Activated CD4-positive, alpha-beta T cell treated with anti-CD3 and anti-CD28 coated beads, Interleukin-2, amount 50 U/mL, for 24 hours (primary cell): ENCODE measurements at places on chromosomes 7 and 10.

- DNase-seq, result no peak
Measured at GRCh38 chr10:33113466-33113865, 155.4 kb upstream of the ITGB1 start.

GRCh38 chr7:21730399-21730798 is 187.6 kb downstream of the DNAH11 start:
- no peak for DNase-seq

- DNase-seq, result no peak
Measured at GRCh38 chr10:125096371-125096770, 64.0 kb downstream of the CTBP2 start.

DNA sequence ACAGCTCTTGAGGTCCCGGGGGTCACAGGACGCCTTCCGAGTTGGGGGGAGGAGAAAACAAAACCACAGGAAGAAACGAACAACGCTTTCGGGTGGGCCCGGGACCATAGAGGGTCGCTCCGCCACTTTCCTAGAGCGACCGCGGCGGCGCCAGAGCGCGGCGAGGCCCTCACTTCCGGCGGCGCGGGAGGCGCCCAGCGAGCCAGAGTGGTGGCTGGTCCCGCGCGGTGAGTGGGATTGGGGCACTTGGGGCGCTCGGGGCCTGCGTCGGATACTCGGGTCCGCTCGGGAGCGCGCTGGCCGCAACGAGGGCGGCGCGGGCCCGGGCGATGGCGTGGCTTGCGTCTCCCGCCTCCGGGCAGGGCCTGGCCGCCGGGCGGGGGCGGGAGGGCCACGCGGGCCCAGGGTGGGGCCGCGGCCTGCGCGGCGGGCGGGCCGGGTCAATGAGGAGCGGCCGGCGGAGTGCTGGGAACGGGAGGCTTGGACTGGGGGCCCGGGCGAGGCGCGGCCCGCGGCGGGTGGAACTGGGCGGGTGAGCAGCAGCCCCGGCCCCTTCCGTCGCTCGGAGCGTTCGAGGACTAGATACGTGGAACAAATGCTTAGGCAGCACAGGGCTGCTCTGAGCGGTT is at the start of gene ZNF22:
TSS of gene ZNF22 (plus strand) at position 172 of the 629 bp plus-strand sequence. CDS start 2,446 bp downstream, outside the sequence.
- DNase-seq, result peak; percentile 42

GRCh38 chr10:132607961-132608495 is 70.4 kb downstream of the INPP5A start:
- DNase-seq, result no peak

GRCh38 chr10:24569828-24570657 is 153.6 kb downstream of the ARHGAP21 start:
- no peak for DNase-seq

- DNase-seq, result no peak
Measured at GRCh38 chr10:8044908-8045725, 9.4 kb upstream of the GATA3 start.

DNA sequence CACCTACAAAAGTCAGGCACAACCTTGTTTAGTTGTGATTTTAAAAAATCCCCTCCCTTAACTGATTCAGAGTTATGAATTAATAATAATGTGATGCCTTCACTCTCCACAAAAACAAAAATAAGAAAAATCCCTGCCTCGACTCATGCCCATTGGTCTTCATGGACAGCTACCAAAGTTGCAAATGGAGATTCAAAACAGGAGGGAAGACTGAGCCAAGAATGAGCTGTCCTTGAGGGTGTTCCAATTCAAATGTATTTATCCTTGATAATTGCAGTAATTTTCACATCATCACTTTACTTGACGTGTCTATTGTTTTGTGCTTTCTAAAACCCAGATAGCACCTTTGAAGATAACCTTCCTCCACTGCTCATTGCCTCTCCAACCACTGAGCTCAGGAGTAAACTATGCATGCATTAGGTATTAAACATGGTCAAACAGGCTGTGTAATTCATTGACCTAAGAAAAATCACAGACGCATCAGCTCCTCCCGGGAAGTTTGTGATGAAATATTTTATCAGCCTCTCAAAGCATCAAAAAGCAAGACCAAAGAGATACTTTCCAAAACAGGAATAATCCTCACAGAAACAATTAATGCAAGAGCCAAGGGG is 712.7 kb upstream of the IGFBP3 start:
- DNase-seq, result no peak

GRCh38 chr10:63723741-63724140 is 202.5 kb downstream of the REEP3 start:
- no peak for DNase-seq

GRCh38 chr10:12945690-12946359 is 55.7 kb downstream of the CCDC3 start:
- no peak for DNase-seq

GRCh38 chr7:26279405-26279804 is 12.3 kb upstream of the SNX10 start:
- DNase-seq, result no peak

- no peak for DNase-seq
Measured at GRCh38 chr10:86363184-86363832, 3.3 kb downstream of the GRID1 start.

GRCh38 chr7:35723011-35723410 is 28.1 kb upstream of the HERPUD2 start:
- DNase-seq, result no peak

DNA sequence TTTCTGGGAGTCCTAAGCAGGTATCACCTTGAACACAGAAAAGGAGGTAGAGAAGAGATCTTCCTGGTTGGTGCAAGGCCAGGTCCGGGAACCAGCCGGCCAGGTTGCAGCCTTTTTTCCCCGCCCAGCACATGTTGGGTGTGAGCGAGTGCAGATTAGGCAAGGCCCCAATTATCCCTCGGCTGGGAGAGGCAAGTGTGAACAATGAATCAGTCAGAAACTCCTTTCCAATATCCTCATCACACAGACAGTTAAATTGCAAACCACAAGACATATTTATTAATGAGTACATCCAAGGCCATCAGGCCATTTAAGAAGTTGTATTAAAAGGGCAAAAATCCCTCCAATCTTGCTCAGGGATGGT is 115.0 kb upstream of the AFAP1L2 start:
- no peak for DNase-seq

DNA sequence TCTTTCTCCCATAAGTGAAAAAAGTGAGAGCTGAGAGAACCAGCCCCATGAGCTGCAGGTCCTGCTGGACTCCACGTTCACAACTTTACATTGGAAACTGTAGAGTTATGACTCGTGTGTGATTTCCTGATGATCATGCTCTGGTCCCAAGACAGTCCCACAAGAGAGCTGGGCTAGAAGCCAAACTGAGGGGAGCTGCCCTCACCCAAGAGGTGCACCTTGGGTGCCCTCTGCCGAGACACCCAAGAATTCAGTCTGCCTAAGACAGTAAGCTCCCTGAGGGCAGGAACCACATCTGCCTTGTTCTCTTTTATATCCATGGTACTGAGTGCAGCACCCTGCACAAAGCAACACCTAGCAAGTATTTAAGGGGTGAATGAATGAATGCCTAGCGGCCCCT is 112.8 kb upstream of the SFMBT2 start:
- no peak for DNase-seq

DNA sequence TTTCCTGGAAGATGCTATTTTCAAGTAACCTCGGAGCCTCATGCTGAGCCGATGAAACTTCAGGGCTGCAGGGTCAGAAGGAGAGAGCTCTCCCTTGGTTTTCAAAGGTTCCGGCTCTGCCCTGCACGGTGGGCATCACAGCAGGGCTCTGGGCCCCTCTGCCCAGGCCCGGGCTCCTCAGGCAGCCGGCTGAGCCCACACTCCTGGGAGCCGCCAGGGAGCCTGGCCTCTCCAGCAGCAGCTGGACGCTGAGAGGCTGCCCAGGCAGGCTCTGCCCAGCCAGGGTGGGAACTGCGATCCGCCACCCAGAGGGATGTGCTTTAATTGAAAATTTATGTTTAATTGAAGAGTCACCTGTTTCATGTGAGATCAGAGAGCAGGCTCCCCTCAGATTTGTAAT is 97.5 kb upstream of the MGMT start:
- DNase-seq, result no peak

- DNase-seq, result no peak
Measured at GRCh38 chr10:51696251-51696650, 3.1 kb downstream of the CSTF2T start.

DNA sequence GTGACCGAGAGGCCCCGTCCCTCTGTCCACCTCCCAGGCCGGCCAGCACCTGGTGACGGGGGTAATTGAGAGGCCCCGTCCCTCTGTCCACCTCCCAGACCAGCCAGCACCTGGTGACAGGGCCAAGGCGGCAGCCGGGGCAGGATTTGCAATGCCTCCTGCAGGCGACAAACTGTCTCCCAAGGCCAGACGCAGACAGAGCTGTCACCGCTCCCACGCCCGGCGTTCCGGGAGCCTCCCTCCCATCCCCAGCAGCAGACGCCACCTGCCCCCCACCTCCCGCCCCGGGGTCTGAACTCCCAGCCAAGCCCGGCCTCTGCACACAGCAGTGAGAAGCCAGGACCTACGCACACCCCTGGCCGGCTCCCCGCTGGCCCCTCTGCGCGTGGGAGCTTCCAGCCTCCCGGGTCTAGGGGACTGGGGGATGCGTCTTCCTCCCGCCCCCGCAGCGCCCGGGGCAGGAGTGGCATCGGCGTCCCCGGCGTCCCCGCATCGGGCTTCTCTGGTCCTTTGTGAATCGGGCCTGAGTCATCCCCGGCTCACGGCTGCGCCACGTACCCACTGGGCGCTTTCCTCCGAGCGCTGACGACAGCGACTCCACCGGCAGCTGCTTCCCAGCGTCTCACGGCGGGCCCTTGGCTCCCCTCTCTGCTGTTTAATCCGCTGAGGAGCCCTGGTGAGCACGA is 95.1 kb upstream of the DIP2C start:
- peak; percentile 33 for DNase-seq

DNA sequence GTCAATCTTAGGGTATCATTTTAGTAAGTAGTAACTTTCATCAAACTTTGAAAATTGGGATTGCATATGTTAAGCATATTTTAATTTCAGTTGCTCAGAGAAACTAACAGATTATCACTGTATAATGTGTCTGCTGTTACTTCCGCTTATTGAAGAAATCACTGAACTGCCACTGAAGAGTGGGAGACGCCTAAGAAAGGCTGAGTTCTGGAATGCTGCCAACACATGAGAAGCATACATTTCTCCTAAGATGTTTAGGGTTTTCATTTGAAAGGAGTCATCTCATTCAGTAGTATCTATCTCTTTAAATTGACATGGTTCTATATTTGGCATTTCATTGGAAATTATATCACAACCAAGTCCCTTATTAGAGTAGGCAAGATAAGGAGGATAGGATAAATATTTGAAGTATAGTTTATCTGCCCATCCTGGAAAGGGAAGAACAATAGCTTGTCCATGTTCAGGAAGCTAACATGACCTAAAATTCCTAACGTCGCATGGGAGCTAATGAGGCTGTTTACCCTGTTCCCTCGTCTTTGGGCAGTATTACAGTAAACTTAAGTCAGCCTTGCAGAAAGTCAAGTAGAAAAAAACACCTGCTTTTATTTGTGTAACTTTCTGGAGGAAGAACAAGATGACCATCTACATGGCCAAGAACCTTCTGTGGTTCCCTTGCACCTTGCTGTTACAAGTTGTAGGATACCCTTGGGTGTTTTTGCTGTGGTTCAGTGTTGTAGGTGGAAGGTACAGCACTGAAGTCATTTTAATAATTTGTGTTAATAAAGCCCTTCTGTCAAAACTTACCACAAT is 67.3 kb downstream of the NHLRC2 start:
- DNase-seq, result no peak

GRCh38 chr10:88131511-88132139 is 268.2 kb downstream of the PTEN start:
- DNase-seq, result no peak

- DNase-seq, result no peak
Measured at GRCh38 chr7:142797391-142798377, 26.9 kb downstream of the PRSS2 start.

- DNase-seq, result no peak
Measured at GRCh38 chr7:63205136-63205535, 793.5 kb upstream of the ZNF722 start.

- no peak for DNase-seq
Measured at GRCh38 chr7:7681936-7682329, 36.5 kb downstream of the RPA3 start.

DNA sequence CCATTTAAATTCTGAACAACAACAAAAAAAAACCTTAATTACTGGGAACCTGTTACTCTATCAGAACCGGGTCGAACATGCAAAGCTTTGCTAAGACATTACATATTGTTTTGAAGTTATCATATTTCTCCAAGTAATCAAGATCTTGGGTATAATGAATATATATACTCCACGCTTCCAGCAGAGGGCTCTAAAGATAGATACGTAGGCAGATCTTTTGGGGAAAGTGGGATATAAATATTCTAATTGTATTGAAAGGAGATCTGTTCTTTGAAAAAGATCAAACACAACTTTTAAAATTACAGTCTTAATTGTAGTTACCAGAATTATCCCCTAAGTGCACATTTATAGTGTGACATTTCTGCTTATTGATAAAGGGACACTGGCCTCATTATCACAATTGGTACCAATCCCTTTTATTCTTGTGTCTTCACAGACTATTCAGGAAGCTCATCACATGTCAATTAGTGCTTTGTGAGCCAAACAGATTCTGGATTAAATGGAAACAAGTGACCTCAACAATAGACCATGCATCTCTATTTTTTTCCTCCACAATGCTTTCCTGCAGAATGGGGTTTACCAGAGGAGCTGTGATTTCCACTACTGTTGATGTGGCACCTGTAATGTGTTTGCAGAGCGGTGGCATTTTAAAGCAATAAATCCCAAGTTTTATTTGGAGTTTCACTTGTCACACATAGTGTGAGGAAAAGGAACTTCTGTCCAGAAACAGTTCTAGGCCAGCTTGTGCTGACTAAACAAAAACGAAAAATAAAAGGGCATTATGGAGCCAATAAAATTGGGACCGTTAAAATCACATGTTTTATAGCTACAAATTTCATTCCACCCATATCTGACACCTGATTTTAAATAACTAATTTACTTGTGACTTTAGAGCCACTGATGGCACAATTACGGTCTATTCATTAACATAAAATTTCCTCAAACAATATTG is 122.4 kb downstream of the CTTNBP2 start:
- DNase-seq, result no peak

- DNase-seq, result no peak
Measured at GRCh38 chr7:538764-539685, 19.4 kb upstream of the PDGFA start.

DNA sequence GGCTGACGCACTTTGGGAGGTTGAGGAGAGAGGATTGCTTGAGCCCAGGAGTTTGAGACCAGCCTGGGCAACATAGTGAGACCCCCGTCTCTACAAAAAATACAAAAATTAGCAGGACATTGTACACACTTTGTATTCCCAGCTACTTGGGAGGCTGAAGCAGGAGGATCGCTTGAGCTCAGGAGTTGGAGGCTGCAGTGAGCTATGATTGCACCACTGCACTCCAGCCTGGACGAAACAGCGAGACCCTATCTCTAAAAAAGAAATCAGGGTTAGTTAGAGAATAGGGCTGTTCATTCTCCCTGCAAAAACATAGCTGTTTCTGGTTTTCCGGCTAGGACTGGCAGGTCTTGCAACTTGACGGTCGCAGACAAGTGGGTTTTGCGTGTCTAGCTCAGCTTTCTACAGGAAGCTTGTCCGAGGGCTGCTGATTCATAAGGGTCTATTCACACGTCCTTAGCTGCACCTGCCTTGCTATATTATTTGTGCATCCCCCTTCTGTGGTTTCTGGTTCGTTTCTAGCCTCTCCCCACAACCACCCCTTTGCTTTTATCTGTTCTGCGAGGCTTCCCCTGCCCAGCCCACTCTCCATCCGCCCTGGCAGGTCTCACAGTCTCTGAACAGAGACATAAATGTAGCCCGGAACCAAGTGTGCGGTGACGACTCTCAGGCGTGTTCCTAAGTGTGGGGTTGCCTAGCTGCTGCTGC is 10.7 kb downstream of the AMZ1 start:
- peak; percentile 49 for DNase-seq
